ENCODE measurements at places on chromosomes 16 and 17.

DNA sequence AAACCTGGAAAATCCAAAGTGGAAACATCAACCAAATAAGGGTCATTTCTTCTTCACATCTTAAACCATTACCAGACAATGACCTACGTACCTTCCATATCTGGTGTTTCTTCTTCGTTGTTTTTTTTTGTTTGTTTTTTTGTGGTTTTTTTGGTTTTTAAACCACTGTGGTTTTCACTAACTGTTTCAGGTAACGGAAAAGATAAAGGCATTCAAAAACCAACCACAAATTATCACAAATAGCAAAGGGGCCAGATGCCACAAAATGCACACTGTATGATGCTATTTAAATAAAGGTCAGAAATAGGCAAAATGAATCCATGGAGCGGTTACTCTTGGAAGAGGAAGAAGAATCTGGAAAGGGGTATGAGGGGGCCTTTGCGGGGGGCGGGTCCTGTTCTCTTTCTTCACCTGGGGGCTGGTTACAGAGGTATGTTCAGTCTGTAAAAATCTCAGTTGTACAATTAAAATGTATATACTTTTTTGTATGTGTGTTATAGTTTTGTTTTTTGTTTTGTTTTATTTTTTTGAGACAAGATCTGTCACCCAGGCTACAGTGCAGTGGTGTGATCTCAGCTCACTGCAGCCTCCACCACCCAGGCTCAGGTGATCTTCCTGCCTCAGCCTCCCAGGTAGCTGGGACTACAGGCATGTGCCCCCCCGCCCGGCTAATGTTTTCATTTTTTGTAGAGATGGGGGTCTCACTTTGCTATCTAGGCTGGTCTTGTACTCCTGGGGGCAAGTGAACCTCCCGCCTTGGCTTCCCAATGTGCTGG lies 29.6 kb downstream of the LITAF start:
- no peak for DNase-seq

GRCh38 chr16:59121411-59122261 lies 387.5 kb upstream of the GOT2 start:
- DNase-seq: no peak

- DNase-seq: no peak
Measured at GRCh38 chr17:73468221-73468620, 156.4 kb upstream of the CDC42EP4 start.

GRCh38 chr16:24349320-24349719 lies 93.2 kb downstream of the CACNG3 start:
- no peak for DNase-seq

- peak; percentile 27 for DNase-seq
Measured at GRCh38 chr16:17168181-17168580, 302.6 kb downstream of the XYLT1 start.

DNA sequence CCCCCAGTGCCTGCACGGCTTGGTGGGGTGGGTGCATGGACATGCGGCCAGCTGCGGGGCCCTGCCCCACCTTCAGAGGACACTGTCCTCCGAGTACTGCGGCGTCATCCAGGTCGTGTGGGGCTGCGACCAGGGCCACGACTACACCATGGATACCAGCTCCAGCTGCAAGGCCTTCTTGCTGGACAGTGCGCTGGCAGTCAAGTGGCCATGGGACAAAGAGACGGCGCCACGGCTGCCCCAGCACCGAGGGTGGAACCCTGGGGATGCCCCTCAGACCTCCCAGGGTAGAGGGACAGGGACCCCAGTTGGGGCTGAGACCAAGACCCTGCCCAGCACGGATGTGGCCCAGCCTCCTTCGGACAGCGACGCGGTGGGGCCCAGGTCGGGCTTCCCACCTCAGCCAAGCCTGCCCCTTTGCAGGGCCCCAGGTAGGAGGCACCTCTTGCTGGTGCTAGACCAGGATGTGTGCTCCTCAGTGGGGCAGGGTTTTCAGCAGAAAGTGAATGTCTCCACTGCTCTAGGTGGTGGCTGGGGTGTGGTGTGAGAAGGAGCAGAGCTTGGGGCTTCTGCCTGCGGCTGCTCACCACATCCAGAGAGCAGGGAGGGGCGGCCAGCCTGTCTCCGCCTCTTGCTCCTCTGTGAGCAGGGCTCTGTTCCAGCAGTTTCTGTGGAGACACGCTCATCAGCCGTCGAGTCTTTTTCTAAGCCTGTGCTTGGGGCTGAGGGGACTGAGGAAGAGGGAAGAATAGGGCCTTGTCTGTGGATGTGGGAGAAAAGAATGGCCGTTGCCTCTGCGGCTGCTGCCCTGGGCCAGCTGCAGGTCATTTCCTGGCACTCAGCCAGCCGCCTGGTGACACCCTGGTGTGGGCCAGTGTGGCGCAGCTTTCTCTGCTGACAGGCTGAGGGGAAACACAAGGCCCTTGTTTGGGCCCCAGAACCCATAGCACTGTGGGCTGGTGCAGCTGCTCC lies 2.2 kb downstream of the ZNF276 start:
- DNase-seq: no peak

DNA sequence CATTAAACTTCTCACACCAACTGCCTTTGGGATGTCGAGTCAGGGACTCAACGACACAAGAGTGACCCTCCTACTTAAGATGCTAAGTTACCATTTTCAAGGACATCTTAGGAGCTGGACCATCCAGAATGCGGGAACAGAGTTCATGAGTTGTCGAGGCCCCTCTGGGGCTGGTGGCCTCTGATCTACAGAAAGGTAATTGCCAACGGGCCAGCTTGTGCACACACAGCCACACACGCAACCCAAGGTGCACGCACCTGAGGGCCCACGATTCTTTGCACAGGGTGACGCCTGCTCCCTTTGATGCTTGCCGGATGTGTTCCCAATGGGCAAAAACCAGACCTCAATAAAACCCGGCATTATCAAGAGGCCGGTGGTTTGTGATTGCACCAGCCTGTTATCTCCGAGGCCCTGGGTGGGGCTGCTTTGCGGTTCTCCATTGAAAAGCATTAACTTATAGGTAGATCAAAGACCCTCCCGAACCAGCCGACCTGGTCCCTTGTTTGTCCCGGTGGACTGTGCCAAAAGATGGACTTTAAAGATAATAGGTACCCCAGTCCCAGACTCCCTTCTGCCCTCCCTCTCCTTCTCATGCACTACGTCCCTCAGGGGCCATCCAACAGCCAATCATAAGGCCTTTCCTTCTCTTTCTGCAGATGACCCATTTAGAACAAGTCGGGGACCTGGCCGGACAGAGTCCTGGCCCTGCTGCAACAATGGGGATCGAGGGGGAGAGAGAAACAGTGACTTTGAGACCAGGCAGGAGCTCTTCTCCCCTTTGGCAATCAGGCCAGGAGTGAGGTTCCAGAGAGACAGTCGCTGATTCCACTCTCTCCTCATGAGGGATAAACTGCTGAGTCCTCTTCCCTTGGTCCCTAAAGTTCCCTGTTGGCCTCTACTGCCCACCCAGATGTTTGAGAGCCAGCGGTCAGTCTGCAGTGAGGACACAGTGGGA lies 292.5 kb downstream of the SOX9 start:
- DNase-seq: no peak

GRCh38 chr16:20952139-20952920 lies 51.8 kb downstream of the LYRM1 start:
- no peak for DNase-seq

DNA sequence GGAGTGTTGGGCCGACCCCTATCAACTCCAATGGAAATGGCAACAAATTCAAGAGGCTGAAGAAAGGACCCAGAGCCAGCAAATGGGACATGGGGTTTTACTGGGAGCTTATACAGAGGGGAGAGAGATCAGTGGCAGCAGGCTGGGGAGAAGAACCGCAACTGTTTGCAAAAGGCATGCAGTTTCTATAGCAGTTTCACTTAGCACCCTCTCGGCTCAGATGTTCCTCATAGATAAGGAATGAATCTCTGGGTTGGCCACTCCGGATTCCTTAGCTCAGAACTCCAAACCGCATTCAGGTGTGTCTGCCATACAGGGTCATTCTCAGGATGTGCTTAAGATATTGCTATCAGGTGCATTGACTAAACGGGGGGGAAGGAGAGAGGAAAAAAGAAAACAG lies 71.1 kb upstream of the RPL38 start:
- no peak for DNase-seq

DNA sequence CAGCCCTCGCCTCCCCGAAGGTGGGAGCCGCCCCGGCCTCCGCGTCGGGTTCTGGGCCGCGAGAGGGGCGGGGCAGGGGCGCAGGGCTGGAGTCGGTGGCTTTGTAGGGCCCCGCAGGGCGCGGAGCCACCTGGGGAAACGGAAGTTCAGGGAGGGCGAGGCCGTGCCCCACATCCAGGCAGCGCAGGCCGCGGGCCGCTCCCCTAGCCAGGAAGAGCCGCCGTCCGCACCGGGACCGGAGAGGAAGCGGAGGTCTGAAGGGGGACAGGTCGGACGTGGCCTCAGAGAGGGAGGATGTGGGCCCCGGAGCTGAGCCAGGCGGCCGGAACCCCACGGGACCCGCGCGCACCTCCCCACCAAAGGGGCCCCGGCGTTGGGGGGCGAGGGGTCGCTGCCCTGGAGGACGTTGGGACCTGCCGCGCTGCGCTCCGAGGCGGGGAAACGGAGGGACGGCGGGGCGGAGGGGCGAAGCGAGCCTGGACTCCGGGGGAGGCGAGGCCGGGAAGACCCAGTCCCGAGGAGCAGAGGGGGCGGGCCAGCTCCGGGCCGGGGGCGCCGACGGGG lies 482 bp upstream of the SLC16A3 start:
- peak; percentile 70 for DNase-seq

DNA sequence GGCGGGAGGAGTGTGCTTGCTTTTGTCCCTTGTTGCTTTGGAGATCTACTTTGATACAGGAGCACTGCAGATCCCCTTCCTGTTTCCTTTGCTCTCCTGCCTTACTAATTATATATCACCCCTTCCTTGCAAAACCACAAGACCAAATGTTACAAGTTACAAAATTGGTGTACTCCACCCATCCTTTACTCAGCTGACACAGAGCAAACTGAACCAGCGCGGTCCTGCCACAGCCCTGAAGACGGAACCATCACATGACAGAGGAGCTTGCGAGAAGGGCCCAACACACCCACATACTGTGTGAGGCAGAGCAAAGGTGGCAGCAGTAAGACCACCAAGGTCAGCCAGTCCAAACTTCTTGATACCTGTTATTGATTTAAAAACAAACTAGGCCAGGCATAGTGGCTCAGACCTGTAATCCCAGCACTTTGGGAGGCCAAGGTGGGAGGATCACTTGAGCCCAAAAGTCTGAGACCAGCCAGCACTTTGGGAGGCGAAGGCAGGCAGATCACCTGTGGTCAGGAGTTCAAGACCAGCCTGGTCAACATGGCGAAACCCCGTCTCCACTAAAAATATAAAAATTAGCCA lies 33.2 kb downstream of the CYTH1 start:
- peak; percentile 85 for DNase-seq

GRCh38 chr16:51801635-51802034 lies 650.6 kb upstream of the SALL1 start:
- DNase-seq: no peak

GRCh38 chr16:23394141-23394831 lies 58.7 kb downstream of the COG7 start:
- DNase-seq: no peak

- DNase-seq: no peak
Measured at GRCh38 chr17:79086609-79087427, 12.2 kb downstream of the ENGASE start.

- no peak for DNase-seq
Measured at GRCh38 chr16:54720259-54720658, 210.4 kb upstream of the IRX5 start.

DNA sequence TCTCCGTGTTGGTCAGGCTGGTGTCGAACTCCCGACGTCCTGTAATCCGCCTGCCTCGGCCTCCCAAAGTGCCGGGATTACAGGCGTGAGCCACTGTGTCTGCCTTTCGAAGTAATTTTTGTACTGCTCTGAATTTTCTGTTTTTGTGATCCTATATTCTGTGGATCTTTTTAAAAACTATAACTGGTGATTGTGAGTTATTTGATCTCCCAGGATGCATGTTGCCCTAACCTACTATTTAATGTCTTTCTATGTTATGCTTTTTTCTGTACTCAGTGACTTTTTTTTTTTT lies 2.5 kb downstream of the RSPRY1 start:
- no peak for DNase-seq

DNA sequence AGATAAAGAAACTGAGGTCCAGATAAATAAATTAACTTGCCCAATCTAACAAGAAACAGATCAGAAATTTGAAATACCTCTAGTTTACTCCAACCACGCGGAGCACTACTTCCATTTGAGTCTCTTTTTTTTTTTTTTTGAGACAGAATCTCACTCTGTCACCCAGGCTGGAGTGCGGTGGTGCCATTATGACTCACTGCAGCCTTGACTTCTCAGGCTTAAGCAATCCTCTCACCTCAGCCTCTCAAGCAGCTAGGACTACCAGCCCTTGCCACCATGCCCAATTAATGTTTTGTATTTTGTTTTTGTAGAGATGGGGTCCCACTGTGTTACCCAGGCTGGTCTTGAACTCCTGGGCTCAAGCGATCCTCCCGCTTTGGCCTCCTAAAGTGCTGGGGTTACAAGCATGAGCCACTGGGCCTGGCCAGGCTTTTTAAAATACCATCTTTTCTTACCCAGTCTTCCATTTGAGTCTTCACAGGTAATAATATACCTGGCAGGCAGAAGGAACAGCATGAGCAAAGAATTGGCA lies 3.3 kb upstream of the NACA2 start:
- no peak for DNase-seq

DNA sequence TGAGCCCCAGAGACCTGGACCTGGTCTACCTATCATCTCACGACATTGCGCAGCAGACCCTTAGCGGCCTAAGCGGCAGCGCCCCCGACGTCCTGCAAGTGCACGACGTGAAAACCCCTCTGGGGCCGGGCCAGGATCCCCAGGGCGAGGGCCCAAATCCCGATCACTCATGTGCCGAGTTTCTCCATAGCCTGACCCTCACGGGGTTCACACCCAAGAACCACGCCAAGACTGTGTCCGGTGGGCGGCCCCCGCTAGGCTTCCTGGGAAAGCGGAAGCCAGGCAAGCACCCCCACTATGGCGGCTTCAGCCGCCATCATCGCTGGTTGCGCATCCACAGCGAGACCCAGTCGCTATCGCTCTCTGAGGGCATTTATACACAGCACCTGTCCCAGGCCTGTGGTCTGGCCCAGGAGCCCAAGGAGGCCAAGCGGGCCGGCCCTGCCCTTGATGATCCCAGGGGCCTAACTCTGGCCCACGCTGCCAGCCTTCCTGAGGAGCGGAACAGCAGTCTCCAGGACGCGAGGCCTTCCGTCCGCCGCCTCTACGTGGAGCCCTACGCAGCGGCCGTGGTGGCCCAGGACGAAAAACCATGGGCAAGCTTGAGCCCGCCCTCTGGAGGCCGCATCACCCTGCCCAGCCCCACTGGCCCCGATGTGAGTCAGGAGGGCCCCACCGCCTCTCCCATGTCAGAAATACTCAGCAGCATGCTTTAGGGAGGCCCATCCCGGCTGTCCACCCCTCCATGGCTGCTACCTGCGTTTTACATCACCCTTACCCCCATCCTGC lies 82.8 kb upstream of the NOG start:
- no peak for DNase-seq

DNA sequence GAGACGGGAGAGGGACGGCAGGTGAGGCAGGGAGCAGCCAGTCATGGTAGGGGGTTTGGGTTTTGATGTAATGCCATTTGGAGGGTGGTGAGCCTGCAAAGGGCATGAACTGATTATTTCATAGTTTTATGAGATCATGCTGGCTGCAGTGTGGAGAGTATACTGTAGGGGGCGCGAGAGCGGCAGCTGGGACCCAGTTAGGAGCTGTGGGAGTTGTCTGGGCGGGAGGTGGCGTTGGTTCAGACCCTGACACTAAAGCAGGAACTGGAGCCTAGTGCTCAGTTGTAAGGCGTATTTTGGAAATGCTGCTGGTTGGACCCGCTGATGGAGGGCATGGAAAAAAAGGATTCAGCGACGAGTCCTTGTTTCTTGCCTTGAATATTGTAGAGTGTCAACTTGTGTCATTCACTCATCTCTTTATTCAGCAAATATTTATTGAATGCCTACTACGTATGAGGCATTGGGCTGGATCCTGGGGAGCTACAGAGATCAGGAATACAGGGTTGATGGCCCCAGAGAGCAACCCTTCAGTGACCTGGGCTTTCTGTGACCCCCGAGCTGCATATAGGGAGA lies 23.7 kb upstream of the KDM8 start:
- DNase-seq: peak; percentile 93

All from suppressor macrophage treated with lipopolysaccharide for 1 hour (primary cell).